ENCODE measurements at places on chromosomes 11 and 22. TPM values are rescaled to one million over a fixed set of nuclear protein-coding genes. Genes with fewer than 3 reads are reported as not detected.

Gene ASRGL1
- total RNA-seq: 8.8 TPM

Gene PLAAT2
- 0.35 TPM for total RNA-seq

Gene RAPSN
- total RNA-seq: 0.77 TPM

Gene LRRN4CL
- 0.12 TPM for total RNA-seq

Gene ATXN10
- total RNA-seq: 88.7 TPM

Gene OTOG
- total RNA-seq: not detected

Gene RASD2
- total RNA-seq: 0.19 TPM

Gene HTR3A
- total RNA-seq: not detected

Gene NF2
- 33.7 TPM for total RNA-seq

- no peak overlapping the region for H3K4me3 ChIP-seq
- H3K4me1 ChIP-seq: peaks cover 16% of the 10 kb centered on the region
- H3K27me3 ChIP-seq: peaks cover 53% of the 10 kb centered on the region
These were observed 115.2 kb upstream of the TOP3B start for GRCh38 chr22:22097727-22098228.

DNA sequence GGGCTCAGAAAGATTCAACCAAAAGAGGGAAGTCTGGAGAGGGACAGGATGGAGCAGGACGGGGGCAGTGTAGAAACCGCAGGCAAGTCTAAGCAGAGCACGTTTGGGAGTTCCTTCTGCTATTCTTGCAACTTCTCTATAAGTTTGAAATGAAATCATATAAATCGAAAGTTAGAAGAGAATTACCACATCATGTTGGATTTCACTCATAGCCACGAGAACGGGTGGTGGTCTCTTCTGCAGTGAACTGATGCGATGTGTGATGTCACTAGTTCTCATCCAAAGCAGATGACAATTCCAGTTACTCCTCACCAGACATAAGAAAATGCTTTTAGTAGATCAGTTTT lies 36.0 kb downstream of the KCNQ1 start:
- peaks cover 16% of the 10 kb centered on the region for H3K36me3 ChIP-seq
- DNase-seq: no peak
- H3K4me1 ChIP-seq: peaks cover 24% of the 10 kb centered on the region
- H3K27ac ChIP-seq: peak overlapping the region; percentile 18
- peak overlapping the region; percentile 68 for H3K4me3 ChIP-seq
- H3K27me3 ChIP-seq: no peaks in the 10 kb centered on the region

- H3K27ac ChIP-seq: no peak overlapping the region
- H3K36me3 ChIP-seq: no peaks in the 10 kb centered on the region
- no peak overlapping the region for H3K4me3 ChIP-seq
- peaks cover 5% of the 10 kb centered on the region for H3K4me1 ChIP-seq
These were observed 3.7 kb downstream of the MS4A1 start for GRCh38 chr11:60459345-60459744.

- H3K27ac ChIP-seq: no peak overlapping the region
- peaks cover 10% of the 10 kb centered on the region for H3K27me3 ChIP-seq
- DNase-seq: peak; percentile 71
- no peak overlapping the region for H3K4me3 ChIP-seq
These were observed 69.4 kb upstream of the FGF3 start for GRCh38 chr11:69888483-69889181.

DNA sequence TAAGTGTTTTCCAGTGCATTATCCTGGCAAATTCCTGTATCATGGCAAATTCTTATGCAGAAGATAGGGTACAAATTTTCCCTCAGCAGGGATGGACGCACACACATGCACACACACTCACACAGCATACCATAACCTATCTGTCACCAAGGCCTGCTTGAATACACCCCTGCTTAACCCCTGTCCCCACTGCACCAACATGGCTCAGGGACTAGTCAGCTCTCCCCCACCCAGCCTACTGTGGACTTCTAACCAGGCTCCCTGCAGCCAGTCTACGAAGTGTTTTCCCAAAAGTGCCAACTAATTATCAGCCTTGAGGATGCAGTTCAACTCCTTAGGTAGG lies 63.1 kb downstream of the RAB30 start:
- H3K4me3 ChIP-seq: no peak overlapping the region
- H3K36me3 ChIP-seq: peaks cover 1% of the 10 kb centered on the region
- no peaks in the 10 kb centered on the region for H3K27me3 ChIP-seq
- H3K27ac ChIP-seq: no peak overlapping the region

DNA sequence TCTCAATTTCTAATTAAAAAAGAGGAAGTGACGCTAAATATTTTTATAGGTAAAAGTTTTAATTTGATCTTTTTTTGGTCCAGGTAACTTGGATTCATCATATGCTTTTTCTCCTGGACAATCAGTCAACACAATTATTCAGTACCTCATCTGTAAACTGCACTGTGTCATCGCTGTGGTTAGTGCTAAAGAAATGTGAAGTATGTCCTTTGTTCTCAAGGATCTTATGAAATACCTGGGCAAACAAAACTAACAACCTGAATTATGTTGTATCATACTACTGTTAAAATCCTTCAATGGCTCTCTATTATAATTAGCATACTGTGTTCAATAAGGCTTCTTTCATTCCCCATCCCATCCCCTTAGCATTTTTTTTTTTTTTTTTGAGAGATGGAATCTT lies 19.9 kb upstream of the SCN3B start:
- no peak for DNase-seq
- no peak overlapping the region for H3K27ac ChIP-seq
- no peak overlapping the region for H3K4me3 ChIP-seq
- no peaks in the 10 kb centered on the region for H3K4me1 ChIP-seq
- no peaks in the 10 kb centered on the region for H3K36me3 ChIP-seq

GRCh38 chr22:44894782-44895181 lies 115.0 kb downstream of the PHF21B start:
- H3K36me3 ChIP-seq: no peaks in the 10 kb centered on the region
- H3K4me3 ChIP-seq: no peak overlapping the region
- H3K4me1 ChIP-seq: no peaks in the 10 kb centered on the region

GRCh38 chr11:70532066-70532440 lies 133.7 kb downstream of the CTTN start:
- DNase-seq: no peak
- H3K4me1 ChIP-seq: no peaks in the 10 kb centered on the region
- no peak overlapping the region for H3K4me3 ChIP-seq
- no peaks in the 10 kb centered on the region for H3K27me3 ChIP-seq
- peaks cover 4% of the 10 kb centered on the region for H3K36me3 ChIP-seq
- no peak overlapping the region for H3K27ac ChIP-seq

- H3K27me3 ChIP-seq: no peaks in the 10 kb centered on the region
- no peak overlapping the region for H3K27ac ChIP-seq
- H3K4me3 ChIP-seq: no peak overlapping the region
- DNase-seq: no peak
- H3K4me1 ChIP-seq: no peaks in the 10 kb centered on the region
- peaks cover 12% of the 10 kb centered on the region for H3K36me3 ChIP-seq
These were observed 1.0 kb downstream of the DNHD1 start for GRCh38 chr11:6498121-6498520.

DNA sequence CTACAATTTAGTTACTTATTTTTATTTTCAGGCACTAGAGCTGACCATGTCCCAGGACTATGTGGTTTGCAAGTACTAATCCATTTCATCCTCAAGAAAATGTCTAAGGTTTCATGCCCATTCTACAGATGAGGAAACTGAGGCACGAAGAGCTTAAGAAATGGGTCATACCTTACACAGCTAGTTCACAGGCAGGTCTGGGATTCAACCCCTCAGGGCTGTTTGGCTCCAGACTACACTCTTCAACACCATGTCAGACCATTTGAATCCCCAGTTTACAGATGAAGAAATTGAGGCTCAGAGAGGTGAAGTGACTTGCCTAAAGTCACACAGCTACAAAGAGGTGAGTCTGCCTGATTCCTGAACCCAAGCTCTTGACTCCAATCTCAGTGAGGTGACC lies 144.1 kb downstream of the MIAT start:
- H3K36me3 ChIP-seq: no peaks in the 10 kb centered on the region
- no peak overlapping the region for H3K4me3 ChIP-seq
- DNase-seq: no peak
- H3K27me3 ChIP-seq: no peaks in the 10 kb centered on the region

- H3K27ac ChIP-seq: no peak overlapping the region
- peaks cover 3% of the 10 kb centered on the region for H3K36me3 ChIP-seq
- no peak for DNase-seq
- no peaks in the 10 kb centered on the region for H3K27me3 ChIP-seq
These were observed 29.9 kb downstream of the GAL start for GRCh38 chr11:68714060-68714856.

DNA sequence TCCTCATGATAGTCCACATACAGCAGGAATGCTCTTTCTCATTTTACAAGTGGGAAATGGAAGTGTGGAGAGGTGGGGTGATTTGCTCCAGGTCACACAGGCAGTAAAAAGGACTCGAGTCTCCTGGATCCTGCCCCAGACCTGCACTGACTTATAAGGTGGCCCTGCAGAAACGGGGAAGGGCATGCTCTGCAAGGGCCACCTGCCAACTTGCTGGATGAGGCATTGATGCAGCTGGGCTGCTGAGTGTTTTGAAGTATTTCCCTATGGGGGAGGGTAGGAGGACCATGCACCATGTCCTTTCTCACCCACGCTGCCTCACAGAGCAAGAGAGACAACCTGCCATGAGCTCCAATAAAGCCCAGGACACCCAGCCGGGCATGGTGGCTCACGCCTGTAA lies 36.9 kb downstream of the OR6Q1 start:
- no peaks in the 10 kb centered on the region for H3K4me1 ChIP-seq
- H3K27me3 ChIP-seq: no peaks in the 10 kb centered on the region

DNA sequence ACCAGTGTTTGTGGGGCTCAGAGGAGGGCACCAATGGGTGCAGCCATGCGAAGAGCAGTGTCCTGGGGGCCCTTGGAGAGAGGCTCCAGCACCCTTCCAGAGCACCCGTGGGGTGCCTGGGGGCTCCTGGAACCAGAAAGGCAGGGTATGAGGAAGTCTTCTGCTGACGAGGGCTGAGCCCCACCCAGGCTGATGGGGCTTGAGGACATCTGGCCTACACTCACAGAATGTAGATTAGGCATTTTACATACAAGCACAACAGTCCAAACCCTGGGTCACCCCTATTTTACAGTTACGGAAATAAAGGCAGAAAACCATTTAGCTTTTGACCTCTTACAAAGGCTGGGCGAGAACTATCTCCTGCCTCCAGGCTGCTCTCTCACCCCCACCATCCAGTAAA lies 47.6 kb downstream of the ADAMTS8 start:
- H3K4me3 ChIP-seq: no peak overlapping the region
- H3K27ac ChIP-seq: no peak overlapping the region
- H3K36me3 ChIP-seq: no peaks in the 10 kb centered on the region
- no peaks in the 10 kb centered on the region for H3K4me1 ChIP-seq
- DNase-seq: no peak

DNA sequence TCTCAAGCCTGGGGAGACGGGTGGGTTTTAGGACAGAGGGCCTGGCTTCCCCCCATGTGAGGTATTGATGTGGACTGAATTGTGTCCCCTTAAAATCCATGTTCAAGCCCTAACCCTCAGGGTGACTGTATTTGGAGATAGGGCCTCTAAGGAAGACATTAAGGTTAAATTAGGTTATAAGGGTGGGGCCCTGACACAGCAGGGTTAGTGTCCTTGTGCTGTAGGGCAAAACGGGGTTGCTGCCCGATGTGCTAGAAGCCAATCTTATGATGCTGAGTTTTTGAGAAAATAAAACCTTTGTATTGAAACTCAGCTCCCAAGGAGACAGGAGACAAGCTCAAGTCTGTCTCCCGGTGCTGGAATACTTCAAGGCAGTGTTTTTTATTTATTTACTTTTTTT lies 71.1 kb upstream of the NUP50 start:
- H3K4me3 ChIP-seq: no peak overlapping the region
- H3K4me1 ChIP-seq: no peaks in the 10 kb centered on the region
- no peak overlapping the region for H3K27ac ChIP-seq
- peaks cover 46% of the 10 kb centered on the region for H3K27me3 ChIP-seq

- H3K36me3 ChIP-seq: peaks cover 5% of the 10 kb centered on the region
- DNase-seq: no peak
- peaks cover 16% of the 10 kb centered on the region for H3K4me1 ChIP-seq
These were observed 15.2 kb upstream of the PLAAT3 start for GRCh38 chr11:63629426-63629825.

GRCh38 chr11:65859812-65860277 lies 388 bp upstream of the MUS81 start:
- H3K4me3 ChIP-seq: peak overlapping the region; percentile 97
- H3K27ac ChIP-seq: peak overlapping the region; percentile 83
- DNase-seq: no peak
- no peaks in the 10 kb centered on the region for H3K27me3 ChIP-seq
- H3K4me1 ChIP-seq: peaks cover 52% of the 10 kb centered on the region
